ENCODE measurements at places on chromosomes 2 and 18. TPM values are rescaled to one million over a fixed set of nuclear protein-coding genes. Genes with fewer than 3 reads are reported as not detected.

DNA sequence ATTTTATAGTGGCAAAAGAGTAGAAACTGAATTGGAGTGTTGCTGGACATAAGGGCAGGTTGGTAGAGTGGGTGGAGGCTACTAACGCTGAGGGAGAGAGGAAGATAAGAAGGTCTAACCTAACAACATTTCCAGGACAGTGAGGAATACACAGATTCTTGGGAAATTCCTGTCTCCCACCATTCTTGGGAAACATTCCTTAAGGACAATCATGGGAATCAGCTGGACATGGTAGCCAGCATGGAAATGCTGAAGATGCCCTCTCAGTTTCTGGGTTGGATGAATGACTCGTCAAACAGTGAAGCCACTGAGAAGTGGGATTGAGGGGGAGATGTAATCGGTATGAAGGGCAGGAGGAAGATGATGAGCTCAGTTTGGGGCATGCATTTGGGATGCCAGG, 265.4 kb downstream of the AFF3 start:
- no peak for DNase-seq

Gene ASAP2
- 30.9 TPM for total RNA-seq

GRCh38 chr2:11665510-11666362, 4.3 kb downstream of the NTSR2 start:
- no peak for DNase-seq

Gene LRP2
- 36.6 TPM for total RNA-seq

GRCh38 chr2:137672989-137673552, 291.2 kb upstream of the HNMT start:
- no peak for DNase-seq

Gene ATG16L1
- total RNA-seq: 26.6 TPM
